Activated CD8-positive, alpha-beta memory T cell treated with anti-CD3 and anti-CD28 coated beads, Interleukin-2, amount 10 ng/mL, durations not matched to agents 7 days and 5 days (primary cell): ENCODE measurements at places on chromosomes 13 and 19. TPM values are rescaled to one million over a fixed set of nuclear protein-coding genes. Genes with fewer than 3 reads are reported as not detected.

GRCh38 chr19:33212436-33213172 is 13.0 kb downstream of the SLC7A10 start:
- DNase-seq = no peak

DNA sequence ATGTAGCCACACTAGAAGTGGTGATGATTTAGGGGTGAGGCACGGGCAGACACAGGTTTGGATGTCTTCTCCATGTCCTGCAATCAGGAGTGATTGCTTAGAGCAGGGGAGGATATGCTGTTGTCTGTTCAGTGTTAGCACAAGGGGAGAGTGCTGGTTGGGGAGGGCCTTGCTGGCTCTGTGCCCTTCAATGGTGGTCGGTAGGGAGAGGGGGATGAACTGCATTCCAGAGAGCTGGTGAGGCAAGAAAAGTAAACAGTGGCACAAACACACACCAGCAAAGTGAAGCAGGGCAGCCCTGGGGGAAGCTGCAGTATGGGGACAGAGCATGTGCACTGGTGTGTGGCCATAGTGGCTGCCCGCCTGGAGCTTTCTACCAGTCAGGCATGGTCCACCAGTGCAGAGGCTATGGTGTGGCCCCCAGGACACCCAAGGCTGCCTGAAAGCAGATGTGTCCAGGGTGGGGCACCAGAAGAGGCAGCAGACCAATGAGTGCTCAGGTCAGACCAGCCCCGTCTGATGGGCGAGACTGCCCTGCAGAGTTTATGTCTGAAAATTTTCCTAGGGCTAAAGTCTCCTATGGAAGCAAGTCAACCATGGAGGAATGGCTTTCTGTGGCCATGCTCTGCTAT is 1676.9 kb downstream of the PCDH9 start:
- DNase-seq = no peak

- DNase-seq = no peak
Observed at GRCh38 chr13:36146511-36147269, 15.5 kb upstream of the DCLK1 start.

DNA sequence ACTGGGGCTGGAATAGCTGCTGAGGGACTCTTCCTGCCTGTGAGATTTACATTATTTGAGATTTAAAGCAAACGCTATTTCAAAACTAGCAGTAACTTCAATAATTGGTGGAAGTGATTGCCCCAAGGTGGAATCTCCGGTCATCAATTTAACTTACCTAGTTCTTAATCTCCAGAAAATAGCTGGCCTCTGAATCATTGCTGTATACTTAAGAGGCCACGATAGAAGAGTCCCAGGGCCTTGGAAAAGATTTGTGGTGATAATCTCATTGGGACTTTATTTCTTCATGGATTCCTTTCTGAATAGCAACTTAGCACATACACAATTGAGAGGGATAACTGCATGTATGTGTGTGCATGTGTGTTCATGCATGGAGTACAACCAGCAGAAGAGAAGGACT is 120.2 kb downstream of the DNAJC15 start:
- no peak for DNase-seq

PCID2 gene
- 60.3 TPM for total RNA-seq

ATXN8OS gene
- not detected for total RNA-seq

METTL21C gene
- not detected for total RNA-seq
